GM18507 (cell line): ENCODE measurements at places on chromosomes 4 and X.

DNA sequence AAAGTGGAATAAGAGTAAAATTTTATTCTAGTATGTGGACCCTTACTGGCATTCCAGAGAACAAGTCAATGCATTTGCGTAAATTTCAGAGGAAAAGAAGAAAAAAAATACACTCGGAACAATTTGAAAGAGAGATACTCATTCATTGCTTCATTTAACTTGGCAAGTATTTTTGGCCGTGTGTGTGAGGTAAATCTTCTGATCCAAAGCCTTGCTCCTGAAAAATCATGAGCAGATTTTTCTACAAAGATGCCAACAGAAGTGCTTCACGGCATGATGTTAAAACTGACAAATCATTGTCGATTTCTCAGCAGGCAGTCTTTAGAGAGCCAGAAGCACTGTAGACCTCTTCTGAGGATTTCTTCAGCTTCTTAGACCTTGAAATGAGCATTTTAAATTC, 194.0 kb downstream of the COX18 start:
- no peak for DNase-seq

GRCh38 chr4:24164054-24164693, 274.3 kb upstream of the PPARGC1A start:
- no peak for DNase-seq

DNA sequence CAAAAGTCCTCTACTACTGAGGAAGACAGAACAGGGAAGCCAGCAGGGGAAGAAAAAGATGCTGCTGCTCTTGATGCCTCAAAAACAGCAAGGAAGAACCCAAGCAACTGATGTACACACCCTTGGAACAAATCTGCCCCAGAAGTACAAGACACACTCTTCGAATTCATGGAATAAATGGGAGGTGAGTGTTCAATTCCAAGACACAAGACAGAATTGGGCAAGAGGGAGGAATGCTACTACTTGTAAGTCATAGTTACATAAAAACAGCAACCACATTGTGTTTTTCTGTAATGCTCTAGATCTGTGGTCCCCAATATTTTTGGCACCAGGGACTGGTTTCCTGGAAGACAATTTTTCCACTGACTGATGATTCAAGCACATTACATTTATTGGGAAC, 58.0 kb upstream of the H2AZ1 start:
- no peak for DNase-seq

- no peak for DNase-seq
Measured at GRCh38 chr4:687971-688853, 739 bp downstream of the SLC49A3 start.

DNA sequence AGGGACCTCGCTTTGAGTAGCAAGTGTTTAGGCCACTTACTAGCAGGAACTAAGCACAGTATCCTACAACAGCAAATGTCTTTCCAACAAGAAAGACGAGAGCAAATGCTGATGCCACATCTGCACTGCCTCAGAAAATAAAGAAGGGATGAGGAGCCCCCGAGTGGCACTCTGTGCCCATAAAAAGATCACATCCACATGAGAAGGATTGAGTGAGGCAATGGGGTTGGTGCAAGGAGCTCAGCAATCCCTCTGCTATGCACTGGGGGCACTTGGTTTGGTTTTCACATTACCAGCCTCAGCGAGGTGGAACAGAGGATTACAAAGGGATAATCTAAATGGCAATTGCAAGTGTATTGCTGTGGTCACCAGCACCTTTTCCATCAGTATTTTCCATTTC, 252.8 kb upstream of the SLC7A11 start:
- DNase-seq, result no peak

DNA sequence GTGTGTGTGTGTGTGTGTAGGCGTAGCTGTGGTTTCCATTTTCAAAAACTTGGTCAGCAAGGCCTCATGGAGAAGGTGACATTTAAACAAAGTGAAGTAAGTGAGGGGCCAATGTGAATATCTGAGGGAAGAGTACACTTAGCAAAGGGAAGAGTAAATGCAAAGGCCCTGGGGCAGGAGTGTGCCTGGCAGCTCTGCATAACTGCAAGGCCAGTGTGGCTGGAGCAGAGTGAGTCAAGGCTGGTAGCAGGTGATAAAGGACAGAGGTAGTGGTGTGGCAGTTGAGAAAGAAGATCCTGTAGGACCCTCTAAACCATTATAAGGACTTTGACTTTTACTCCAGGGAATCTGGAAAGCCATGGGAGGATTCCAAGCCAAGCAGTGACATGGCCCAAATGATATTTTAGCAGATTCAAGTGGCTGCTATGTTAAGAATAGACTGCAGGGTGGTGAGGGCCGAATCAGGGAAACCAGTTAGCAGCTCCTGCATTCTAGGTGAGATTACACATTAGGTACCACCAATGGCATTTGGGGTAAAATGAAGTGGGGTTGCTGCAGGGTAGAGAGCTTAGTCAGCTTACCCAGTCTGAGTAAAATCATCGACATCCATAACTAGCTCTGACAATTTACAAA, 5.9 kb upstream of the TBC1D1 start:
- no peak for DNase-seq

DNA sequence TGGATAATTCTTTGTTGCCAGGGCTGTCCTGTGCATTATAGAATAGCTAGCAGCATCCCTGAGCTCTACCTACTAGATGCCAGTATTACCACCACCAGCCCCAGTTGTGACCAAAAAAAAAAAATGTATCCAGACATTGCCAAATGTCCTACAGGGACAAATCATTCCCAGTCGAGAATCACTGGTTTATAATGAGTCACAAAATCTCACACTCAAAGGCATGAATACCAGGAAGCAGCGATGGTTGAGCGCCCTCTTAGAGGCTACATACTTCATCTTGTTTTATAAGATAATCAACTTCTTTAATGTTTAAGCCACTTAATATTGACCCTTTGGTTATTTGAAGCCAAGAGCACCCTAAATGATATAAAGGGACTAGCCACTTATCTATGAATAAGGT, 297.3 kb downstream of the DHX15 start:
- DNase-seq, result no peak

GRCh38 chrX:113933931-113934330, 650.0 kb upstream of the HTR2C start:
- no peak for DNase-seq

GRCh38 chrX:20015422-20015821, 24.6 kb upstream of the BCLAF3 start:
- DNase-seq, result no peak

- DNase-seq, result no peak
Measured at GRCh38 chr4:180280076-180280475, 1963.1 kb upstream of the TENM3 start.

- no peak for DNase-seq
Measured at GRCh38 chrX:131650637-131651410, 107.0 kb downstream of the OR13H1 start.

GRCh38 chr4:147578593-147578992, 38.6 kb upstream of the TMEM184C start:
- DNase-seq, result no peak

DNA sequence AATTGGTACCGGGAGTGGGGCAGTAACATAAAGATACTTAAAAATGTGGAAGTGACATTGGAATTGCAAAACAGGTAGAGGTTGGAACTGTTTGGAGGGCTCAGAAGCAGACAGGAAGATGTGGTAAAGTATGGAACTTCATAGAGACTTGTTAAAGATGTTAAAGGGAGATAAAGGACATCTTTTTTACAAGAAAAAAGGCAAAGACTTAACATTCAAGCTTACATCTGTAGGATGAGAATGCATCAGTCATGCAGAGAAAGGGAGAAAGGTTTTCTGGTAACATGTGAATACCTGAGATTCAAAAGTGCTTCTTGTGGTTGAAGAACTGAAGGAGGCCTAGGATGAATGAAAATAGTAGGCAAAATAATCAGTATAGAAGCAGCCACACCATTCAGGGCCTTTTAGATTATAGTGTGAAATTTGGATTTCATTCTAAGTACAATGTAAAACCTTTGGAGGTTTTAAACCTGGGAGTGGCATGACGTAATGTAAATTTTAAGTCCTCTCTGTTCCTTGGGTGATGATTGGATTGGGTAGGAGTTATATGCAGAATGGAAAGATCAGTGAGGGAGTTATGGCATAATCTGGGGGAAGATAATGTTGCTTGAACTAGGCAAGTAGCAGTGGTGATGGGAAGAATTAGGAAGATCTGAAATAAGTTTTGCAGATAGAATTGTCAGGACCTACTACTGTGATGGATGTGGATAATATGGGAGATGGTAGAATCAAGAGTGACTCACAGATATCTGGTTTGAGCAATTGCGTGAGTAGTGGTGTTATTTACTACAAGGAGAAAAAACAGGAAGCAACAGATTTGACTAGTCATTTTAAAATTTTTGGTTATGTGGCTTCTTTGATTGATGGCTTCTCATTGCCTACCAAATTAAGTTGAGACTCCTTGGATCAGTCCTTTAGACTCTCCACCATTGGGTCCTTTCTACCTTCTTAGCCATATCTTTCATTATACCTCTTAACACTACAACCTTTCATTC, 138.7 kb downstream of the VSIG4 start:
- DNase-seq, result no peak

DNA sequence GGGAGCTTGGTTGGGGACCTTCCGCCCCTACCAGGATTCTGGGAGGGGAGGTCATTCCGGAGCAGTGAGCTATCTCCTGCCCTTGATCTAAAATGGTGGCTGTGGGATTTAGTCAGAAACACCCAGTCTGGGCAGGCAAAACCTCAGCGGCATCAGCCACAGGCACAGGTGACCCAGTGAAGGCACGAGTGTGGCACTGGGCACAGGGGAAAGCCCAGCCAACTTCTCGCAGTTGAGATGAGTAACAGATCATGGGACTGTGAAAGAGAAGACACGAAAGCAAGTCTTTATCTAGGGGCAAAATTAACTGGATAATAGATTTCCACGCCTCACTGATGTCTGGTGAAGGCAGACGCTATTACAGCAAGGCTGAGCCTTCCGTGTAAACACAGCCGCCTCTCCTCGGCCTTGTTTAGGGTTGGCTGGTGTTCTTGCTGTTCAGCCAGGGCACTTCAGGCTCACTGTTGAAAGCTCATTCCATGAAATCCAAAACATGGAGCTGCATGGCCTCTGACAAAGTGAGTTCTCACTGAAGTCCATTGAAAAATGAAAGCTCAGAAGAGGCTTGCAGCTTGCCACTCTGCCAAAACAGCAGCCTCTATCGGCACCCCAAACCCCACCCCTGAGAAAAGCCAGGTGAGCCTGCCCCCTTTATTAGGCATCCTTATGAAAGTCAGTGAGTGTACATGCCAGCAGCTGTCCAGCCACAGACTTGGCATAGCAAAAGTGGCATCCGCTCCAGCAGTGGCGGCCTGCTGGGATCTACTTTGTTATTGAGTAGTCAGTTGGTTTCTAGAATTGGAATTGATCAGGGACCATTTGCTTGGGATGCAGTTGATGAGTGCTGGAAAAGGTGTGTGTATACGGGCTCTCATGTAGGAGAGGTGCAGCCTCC, 102.3 kb upstream of the MTM1 start:
- no peak for DNase-seq

DNA sequence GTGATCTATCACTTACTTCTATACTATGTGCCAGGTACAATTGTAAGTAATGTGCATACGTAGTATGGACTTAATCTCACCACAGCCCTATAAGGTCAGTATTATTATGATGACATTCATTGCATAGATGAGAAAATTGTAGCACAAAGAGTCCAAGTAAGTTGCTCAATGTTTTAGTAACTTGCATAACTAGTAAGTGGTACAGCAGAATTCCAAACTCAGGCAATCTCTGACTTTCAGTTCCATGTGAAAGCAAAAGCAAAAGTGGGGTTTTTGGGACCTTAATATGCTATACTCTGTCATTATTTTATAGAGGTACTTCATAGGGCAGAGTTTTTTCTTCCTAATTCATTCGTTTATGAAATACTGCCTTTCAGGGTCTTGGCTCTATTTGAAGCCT, 188.8 kb upstream of the VEGFC start:
- DNase-seq, result no peak

- no peak for DNase-seq
Measured at GRCh38 chr4:27662426-27662825, 801.8 kb downstream of the STIM2 start.

DNA sequence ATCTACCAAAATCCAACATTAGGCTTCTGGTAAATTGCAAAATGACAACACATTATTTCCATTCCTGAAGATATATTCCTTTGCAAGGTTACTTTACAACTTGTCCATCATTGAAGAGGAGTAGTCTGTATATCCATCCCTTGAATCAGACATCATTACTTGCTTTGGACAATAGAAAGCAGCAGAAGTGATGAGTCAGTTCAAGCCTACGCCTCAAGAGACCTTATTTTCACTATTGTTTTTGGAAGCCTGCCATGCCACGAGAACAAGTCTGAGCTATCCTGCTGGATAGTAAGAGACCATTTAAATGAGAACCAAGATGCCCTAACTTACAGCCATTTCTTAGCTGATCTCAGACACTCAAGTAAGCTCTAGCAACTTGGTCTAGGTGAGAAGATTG, 246.0 kb upstream of the HHIP start:
- DNase-seq, result no peak

DNA sequence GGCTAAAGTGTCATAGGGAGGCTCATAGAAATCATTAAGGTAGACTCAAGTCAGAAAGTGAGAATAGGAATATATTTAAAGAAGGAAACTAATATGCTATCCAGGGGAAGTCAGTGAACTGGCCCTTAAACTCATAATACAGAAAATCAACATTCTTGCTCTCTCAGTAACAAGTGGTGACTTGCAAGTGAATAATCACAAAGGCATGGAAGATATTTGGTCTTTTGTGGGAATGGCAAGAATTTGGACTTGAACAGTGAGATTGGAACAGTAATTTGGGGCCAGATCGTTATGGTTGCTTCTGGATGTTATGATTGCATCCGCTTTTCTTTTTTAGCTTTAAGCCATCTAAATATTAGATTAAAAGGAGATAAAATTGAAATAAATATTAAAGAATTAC, 103.8 kb downstream of the TBC1D19 start:
- DNase-seq, result no peak

- no peak for DNase-seq
Measured at GRCh38 chr4:41546638-41547037, 8.7 kb downstream of the LIMCH1 start.

DNA sequence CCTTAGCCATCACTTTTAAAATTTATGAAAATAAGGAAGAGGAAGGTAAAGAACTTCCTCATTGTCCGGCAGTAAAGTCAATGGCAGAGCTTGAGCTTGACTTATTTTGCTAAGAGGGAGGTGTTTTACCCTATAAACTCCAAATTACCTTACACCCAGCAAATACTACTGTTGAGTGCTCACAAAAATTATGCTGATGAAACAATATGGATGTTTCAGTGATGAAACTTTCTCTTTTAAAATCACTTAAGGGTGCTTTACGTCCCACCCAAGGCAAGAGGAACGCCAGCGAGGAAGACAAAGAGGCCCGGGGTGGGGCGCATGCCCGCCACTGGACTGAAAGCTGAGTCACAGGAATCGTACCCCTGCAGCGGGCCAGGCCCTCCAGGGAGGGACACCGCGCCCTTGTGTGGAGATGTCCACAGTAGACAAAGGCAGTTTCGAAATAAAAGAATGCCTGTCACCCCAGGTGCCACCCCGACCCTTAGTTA, 560 bp upstream of the TMSB4X start:
- no peak for DNase-seq

- DNase-seq, result no peak
Measured at GRCh38 chrX:129717892-129718291, 20.9 kb upstream of the XPNPEP2 start.

- no peak for DNase-seq
Measured at GRCh38 chrX:15437724-15438123, 53.5 kb upstream of the VEGFD start.

- no peak for DNase-seq
Measured at GRCh38 chrX:153681175-153681574, 6.6 kb upstream of the SLC6A8 start.

- no peak for DNase-seq
Measured at GRCh38 chr4:39390603-39391002, 16.1 kb upstream of the KLB start.

- DNase-seq, result no peak
Measured at GRCh38 chr4:82500435-82501153, 61.2 kb downstream of the TMEM150C start.
